NCI-H345 (cell line): ENCODE measurements at places on chromosomes 1 and 21.

- no peak for DNase-seq
Observed at GRCh38 chr1:165816826-165817497, 10.5 kb upstream of the UCK2 start.

DNA sequence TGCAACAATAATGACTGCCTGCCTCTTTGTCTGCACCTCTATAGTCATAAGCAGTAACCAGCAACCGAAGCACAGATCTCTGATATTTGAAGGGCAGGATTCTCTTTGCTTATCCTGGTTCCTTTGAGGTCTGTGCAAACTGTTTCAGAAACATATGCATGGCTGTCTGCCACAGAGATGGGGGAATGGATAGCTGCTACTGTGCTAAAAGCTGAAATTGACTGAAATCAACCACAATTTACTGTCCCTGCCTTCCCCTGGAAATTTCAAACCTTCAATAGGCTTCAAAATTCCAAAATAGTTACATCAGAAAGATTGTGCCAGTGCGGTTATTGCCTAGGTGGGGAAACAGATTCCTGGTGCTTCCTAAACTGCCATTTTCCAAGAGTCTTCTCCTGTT is 136.8 kb upstream of the GORAB start:
- no peak for DNase-seq

GRCh38 chr1:18882486-18882885 is 19.9 kb downstream of the ALDH4A1 start:
- no peak for DNase-seq

GRCh38 chr21:35508139-35508888 is 459.2 kb upstream of the RUNX1 start:
- no peak for DNase-seq

DNA sequence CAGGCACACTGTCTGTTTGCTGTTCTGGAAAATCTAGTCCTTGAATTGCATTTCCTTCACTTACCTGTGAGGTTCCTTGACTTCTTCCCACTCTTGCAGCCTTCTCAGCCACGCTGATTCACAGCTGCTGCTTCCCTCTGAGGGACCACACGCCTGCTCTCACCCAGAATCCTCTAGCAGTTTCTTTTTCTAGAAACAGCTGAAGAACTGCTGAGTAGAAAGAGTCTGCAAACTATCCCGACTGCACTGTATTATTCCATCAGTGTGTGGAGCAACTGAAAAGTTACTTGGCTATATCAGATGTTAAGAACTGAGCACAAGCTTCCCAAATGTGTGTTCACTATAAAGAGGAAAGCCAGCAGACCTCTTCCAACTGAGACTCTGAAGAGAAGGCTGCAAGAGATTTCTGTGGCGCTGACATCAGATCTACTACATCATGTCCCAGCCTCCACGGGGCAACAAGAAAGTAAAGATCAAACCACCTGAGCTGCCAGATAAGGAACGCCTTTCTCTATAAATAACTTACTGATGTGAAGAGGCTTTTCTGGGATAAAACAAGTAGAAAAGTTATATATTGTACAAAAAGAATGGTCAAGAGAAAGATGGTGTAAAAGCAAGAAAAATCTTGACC is 226.6 kb downstream of the RERE start:
- DNase-seq = no peak

- DNase-seq = no peak
Observed at GRCh38 chr21:35395728-35396127, 346.6 kb upstream of the RUNX1 start.

DNA sequence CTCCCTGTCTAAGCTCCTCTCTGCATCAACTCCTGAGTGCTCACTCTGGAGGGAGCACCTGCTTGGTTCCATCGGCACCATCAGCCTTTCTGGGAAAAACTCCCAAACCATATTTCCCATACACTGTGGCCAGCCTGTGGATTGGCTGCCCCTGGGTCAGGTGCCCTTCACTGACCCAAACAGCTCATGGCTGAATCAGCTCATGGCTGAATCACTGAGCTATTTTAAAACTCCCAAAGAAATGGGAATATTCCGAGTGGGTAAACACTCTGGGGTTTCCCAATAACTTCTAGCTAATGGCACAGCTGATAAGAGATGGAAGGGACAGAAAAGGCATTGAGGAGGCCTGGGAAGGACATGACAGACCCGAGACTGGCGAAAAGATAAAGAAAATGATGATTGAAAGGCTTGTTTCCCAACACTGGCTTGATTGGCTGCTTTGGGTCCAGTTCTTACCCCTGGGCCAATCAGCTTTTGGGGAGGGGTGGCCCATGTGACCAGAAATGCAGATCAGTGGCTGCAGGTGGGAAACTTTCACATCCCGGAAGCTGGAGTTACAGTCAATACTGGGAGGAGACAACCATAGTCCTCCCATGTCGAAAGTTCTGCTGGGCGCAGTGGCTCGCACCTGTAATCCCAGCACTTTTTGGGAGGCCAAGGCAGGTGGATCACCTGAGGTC is 37.3 kb upstream of the KAZN start:
- DNase-seq = no peak

DNA sequence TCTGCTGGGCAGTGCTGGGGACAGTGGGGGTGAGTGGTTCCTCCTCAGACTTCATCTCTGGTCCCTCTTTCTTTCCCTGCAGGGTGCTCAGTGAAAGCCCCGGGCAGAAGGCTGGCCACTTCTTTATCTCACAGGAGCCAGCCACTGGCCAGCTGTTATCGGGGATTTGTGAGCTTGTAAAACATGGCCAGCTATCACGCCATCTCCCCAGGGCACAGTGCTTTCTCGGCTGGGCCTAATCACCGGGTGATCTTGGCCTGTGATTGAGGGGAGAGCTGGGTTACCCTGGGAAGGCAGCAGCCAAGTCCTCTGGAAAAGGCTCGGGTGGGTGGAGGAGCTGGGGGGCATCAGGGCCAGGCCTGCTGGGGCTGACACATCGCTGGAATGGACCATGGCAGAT is 83.0 kb downstream of the IGSF21 start:
- DNase-seq = no peak

- peak; percentile 20 for DNase-seq
Observed at GRCh38 chr1:150429805-150430204, 57.4 kb upstream of the TARS2 start.

DNA sequence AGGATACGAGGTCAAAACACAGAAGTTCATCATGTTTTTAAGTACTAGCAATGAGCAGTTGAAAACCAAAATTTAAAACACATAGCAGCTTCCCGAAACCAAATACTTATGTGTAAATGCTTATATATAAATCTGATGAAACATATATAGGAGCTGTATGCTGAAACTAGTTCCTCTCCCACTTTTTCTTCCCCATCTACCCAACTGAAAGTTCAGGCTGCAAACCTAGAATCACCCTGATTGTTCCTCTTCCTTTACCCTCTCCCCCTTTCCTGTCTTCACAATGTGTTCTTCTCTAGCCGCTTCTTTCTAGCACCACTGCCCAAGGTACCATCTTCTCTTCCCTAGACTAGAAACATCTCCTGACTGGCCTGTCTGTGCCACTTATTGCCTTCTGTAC is 90.6 kb downstream of the ST3GAL3 start:
- no peak for DNase-seq

DNA sequence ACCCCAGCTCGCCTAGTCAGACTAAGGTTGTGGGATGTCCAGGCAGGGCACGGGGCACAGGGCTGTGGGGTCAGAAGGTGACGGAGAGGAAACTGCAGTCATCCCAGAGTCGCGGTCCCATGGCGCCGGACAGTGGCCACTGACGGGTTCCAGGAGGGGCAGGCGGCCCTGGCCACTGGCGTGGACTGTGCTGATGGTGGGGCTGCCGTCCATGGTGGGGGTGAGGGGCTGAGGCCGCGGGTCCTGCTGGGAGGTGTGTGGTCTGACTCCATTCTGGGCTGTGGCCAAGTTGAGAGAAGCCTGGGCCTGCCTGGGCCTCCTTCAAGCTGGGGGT is 32.0 kb downstream of the PCNT start:
- DNase-seq = no peak

GRCh38 chr1:247293047-247293446 is 37.2 kb downstream of the VN1R5 start:
- no peak for DNase-seq

DNA sequence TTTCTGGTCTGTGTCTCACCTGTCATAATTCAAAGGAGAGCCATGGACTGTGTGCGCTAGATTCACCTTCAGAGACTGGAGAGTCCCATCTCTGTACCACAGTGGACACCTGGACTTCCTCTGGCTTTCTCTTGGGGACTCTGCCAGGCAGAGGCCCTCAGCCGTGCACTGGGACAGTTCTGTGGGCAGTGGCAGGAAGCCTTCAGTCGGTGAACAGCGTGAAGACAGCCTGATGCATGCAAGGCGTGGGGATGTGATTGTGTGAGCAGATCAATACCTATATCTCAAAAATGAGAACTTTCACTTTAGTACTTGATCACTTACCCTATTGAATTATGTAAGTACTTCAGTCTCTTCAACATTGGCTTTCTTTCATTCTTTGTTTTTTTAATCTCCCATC is 245.3 kb downstream of the DISC1 start:
- DNase-seq = no peak

GRCh38 chr1:77413541-77414335 is 131.9 kb downstream of the AK5 start:
- DNase-seq = no peak

DNA sequence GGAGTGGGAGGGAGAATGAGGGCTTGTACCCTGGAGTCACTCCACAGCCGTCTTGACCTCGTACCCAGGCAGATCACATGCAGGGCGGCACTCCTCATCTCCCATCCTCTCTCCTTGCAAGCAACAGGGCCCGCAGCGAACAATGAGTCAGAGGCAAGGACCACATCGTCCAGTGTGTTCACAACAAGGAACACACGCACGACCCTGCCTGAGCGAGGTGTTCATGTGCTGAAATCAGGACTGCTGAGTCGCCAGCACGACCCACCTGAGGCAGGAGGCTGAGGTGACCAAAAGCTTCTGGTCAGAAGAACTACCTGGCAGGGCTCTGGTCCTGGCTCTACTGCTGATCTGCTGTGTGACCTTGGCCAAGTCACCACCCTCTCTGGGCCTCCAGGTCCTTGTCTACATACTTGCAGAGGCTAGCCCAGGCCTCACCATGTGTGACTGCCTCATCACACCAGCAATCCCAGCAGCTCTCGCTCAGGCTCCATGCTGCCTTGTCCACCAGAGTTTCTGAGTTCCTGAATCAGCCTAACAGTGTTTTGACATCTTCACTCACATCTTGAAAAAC is 78.0 kb downstream of the SSBP3 start:
- DNase-seq = no peak

DNA sequence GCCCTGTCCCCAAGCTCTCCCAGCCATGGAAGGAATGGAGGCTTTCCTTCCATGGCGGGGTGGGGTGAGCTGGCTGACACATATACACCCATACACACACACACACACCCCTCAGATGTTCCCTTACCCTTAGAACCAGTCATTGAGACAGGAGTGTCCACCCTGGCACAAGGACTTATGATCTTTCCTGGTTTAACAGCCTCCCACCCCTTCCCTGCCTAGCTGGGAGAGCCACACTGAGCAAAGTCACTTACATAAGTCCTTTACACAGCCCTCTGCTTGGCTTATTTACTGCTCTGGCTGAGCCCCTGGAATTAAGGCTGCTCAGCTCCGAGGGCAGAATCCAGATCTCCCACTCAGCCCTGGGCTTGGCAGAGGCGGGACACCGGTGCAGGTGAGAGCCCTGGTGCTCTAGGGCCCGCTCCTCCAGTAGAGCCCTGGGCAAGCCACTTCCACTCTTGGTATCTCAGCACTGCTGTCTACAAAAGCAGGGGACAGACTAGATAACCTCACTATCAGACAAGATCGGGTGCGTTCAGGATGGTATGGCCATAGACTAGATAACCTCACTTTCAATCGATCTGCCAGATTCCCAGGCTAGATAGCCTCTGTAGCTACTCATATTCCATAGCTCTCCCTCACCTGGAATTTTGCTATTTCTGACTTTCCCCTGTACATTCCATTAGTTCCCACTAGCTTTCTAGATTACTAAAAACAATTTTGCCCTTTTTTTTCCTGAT is 16.7 kb downstream of the SLC6A9 start:
- DNase-seq = no peak

DNA sequence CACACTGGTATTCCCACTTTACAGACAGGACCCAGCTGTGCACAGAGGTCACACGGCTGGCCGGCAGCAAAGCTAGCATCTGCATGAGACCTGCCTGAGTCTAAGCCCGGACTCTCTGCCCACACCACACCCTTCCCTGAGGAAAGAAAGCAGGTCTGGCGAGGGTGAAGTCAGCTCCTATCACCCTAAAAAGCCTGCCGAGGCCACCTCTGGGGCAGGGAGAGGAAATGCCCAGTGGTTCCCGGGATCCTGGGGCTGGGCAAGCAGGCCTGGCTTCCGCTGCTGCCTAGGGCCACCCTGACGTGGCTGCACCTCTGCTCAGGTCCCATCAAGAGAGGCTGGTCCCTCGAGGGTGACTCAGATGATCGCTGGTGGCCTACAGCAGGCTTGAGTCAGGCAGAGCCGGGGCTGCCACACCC is 42.2 kb downstream of the RAP1GAP start:
- DNase-seq = no peak

GRCh38 chr1:214632091-214632490 is 29.1 kb downstream of the CENPF start:
- DNase-seq = no peak

DNA sequence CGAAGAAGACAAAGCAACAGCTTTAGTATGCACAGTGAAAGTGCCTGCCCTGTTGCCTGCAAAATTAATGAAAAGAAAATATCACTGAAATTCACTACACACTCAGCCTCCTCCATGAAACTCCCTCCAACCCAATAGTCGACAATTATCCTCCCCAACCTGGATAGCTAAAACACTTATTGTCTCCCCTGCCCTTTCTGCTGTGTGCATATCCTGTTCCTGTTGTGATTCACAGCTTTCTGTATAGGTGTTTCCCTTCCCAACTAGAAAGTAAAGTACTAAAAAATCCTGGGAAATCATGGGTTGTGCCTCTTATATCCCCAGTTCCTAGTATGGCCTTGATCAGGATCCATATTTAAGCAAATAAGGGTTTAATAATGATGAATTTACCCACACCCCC is 412.1 kb downstream of the LTN1 start:
- DNase-seq = no peak

- no peak for DNase-seq
Observed at GRCh38 chr1:166601650-166602278, 237.5 kb upstream of the POGK start.

GRCh38 chr1:160821627-160822026 is 25.7 kb downstream of the LY9 start:
- DNase-seq = no peak

GRCh38 chr1:40956407-40956806 is 23.1 kb upstream of the CTPS1 start:
- DNase-seq = no peak

GRCh38 chr1:214516434-214517326 is 34.7 kb downstream of the PTPN14 start:
- no peak for DNase-seq

DNA sequence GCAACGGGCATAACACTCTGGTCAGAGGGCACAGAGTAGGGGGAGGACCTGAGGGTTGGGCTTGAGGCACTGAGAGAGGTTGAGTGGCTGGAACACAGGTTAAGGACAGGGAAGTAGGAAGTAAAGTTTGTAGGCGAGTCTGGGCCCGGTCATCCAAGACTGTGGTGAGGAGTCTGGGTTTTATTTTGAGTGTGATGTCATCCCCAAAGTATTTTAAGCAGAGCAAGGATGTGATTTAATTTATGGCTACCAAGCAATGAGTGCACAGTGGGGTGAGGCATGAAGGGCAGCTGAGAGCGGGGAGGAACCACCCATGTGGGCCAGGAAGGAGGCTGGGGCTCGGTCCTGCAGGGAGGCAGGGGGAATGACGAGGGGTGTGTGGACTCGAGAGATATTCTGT is 11.2 kb upstream of the VWA5B1 start:
- DNase-seq = no peak
